ENCODE measurements at places on chromosomes 7 and 10.

- DNase-seq, result no peak
Measured at GRCh38 chr7:32071466-32072091, 1.4 kb upstream of the PDE1C start.

DNA sequence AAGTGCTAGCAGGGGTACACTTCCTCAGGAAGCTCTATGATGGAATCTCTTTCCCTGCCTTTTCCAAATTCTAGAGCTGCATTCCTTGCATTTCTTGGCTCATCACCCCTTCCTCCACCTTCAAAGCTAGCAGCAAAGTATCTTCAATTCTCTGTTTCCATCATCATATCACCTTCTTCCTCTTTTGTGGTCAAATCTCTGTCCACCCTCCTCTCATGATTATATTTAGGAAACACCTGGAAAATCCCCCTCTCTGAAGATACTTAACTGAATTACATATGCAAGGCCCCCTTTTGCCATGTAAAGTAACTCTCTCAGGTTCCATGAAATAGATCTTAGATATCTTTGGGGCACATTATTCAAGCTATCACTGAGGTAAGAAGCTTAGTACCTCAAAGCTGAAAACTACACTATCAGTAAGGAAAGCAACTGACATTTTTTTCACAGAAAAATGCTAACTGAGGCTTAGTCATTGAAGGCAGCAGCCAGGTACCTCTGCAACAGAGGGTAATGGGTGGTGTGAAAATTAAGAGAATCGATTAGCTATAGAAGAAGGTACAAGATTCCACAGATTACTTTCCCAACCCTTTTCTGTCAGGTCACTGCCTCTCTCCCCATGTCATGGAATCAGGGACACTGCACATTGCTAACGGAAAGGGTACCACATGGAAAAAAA lies 197.3 kb downstream of the MACC1 start:
- DNase-seq, result no peak

GRCh38 chr10:112979927-112980326 lies 29.9 kb downstream of the TCF7L2 start:
- DNase-seq, result no peak

DNA sequence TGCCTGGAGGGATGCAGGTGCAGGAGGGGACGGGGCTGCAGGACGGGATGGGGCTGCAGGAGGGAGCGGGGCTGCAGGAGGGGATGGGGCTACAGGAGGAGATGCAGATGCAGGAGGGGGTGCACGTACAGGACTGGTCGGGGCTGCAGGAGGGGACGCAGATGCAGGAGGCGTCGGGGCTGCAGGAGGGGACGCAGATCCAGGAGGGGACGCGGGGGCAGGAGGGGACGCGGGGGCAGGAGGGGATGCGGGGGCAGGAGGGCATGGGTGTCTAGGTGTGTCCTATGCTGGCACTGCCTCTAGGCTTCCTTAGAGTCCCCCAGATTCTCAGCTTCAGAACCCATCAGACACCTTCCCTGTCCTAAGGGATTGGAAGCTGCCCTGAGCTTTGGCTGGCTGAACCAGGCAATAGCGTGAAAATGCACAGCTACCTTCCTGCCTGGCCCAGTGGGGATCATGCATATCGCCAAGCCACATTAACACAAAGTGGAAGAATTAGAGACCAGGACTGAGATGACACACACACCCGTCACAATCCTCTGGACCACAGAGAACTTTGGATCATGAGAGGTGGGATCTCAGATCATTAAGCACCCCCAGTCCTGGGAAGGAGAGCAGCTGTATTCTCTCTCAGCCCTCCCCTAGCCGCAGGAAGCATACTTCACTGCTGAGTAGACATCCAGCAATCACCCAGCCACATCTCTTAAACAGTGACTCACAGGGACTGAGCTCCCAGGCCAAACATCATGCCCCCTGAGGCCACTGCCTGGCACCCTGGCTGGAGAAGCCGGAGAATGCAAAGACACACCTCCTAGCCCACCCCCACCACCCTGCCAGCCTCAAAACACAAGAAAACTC lies 67.3 kb downstream of the VWA2 start:
- no peak for DNase-seq

GRCh38 chr10:86734207-86734988 lies 22.0 kb upstream of the BMPR1A start:
- DNase-seq, result no peak

GRCh38 chr7:108322925-108323832 lies 133.1 kb downstream of the NRCAM start:
- no peak for DNase-seq

DNA sequence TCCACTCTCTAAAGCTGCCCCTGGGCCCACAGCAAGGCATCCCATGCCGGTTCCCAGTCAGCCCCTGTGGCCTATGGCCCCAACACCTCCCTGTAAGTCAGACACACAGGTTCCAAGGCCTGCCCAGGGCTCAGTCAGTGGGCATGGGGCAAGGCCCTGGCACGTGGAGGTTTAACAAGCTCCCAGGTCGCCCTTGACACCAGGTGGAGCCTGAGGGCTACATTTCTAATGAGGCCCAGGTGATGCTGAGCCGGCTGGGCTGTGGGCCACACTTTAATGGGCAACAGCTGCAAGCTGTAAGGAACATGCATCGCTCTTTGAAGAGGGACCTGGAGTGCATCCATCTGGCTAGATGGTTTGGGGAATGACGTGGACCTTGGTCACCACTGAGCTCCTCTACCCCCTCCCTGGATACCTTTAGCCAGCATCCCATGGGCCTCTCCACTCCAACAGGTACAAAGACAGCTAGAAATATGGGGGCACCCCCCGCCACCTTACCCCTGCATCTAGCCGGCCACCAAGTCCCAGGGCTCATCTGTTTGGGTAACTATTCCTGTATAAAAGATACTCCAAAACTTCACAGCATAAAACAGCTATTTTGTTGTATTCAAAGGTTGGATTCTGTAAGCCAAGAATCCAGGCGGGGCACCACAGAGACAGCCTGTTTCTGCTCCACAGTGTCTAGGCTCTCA lies 122.5 kb downstream of the OAT start:
- no peak for DNase-seq

- no peak for DNase-seq
Measured at GRCh38 chr10:131167036-131167860, 144.3 kb downstream of the TCERG1L start.

DNA sequence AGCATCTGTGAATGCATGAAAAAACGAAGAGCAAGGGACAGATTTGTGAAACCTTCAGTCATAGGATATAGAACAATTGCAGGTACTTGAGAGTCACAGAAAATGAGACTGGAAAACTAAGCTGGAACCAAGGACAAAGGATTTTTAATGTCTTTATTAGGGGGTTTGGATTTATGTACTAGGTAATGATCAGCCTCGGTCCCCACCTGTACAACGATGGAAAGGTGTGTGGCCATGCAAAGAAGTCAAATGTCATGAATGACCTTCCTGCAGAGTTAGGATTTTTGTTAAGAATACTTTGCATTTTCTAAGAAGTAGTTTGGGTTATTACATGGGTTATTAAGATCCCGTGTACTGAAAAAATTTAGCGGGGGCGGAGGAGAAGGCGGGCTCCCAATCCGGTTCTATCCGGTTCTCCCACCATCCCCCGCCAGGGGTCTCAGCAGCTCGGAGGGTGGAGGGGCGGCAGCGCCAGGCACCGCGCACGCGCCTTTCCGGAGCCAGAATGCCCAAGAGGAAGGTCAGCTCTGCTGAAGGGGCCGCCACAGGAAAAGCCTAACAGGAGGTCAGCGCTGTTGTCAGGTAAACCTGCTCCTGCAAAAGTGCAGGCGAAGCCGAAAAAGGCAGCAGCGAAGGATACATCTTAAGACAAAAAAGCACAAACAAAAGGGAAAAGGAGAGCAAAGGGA lies 327.5 kb upstream of the PLXDC2 start:
- DNase-seq, result no peak

All from stimulated activated CD8-positive, alpha-beta memory T cell treated with anti-CD3 and anti-CD28 coated beads, Interleukin-7, amount 100 ng/mL, for 1 hour (primary cell).